Foreskin fibroblast (primary cell): ENCODE measurements at places on chromosomes 12 and 14.
A peak's percentile ranks its signal among the peaks of the same experiment; 100 is the strongest.

DNA sequence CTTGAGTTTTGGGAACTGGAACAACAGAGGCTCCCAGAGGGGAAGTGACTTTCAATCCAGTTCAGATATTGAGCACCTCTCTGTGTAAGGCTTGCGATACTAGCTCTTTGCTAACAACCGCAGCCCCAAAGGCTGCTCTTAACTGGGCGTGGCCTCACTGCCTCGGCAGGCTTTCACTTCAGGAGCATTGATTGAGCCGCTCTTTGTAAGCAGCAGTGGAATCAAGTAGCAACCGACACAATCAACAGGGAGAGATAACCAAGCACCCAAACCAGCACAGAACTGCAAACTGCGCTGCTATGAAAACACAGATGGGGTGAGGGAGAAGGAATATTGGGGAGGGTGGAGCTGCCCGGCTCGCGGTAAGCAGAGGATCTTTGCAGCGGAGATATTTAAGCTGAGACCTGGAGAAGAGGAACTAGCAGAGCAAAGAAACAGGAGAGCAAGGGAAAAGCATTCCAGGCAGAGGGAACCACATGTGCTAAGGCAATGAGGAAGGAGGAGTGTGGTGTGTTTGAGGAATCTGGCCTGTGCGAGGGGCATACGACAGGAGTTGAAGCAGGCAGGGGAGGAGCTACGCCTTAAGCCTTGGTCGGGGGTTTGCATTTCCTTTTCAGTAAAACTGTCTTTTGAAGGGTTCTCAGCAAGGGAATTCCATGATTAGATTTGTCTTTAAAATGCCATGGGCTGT is 17.3 kb upstream of the YY1 start:
- DNase-seq: peak; percentile 81

GRCh38 chr12:1591543-1591942 is 2.8 kb downstream of the FBXL14 start:
- DNase-seq: no peak

GRCh38 chr12:72523754-72524153 is 251.6 kb downstream of the TRHDE start:
- DNase-seq: no peak

DNA sequence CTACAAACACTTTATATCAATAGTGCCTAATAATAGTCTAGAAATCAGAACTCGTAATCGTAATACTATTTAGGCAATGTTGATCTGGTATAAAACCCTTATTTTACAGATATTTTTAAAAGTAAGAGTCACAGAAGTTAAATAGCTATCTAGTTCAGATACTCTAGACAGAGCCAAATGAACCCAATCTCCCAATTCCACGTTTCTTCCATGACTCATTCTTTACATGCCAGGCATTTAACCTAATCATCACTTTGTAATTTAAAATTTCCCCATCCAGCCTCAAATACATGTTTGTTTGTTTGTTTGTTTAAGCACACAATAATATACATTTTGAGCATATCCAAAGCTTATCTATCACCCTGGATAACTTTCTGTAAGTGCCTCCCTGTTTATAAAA is 36.4 kb upstream of the GARIN6 start:
- DNase-seq: no peak

GRCh38 chr12:42589465-42590329 is at the start of gene PRICKLE1:
Gene PRICKLE1, minus strand, starts transcription at chr12:42589746. Its CDS starts 117,230 bp downstream, at chr12:42472516.
- peak; percentile 86 for DNase-seq

DNA sequence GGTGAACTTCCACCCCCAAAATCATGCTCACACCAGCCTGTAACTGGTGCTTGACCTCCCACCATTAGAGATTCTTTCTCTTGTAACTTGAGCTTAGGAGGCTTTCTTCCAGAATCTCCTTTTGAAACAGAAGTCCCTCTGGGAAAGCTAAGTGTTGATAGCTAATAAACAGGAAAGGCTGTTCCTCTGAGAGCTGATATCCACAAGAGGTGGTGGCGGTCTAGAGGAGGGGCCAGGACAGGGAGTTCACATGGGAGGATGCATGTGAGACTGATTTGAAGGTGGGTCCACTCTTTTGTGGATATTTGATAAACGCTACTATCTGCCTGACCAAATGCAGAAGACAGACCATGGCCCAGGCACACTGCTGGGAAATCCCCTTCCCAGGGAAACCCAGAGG is 10.2 kb upstream of the PRMT8 start:
- no peak for DNase-seq

GRCh38 chr14:46574221-46574977 is 77.2 kb downstream of the RPL10L start:
- DNase-seq: no peak

GRCh38 chr14:87824266-87824665 is 168.7 kb downstream of the GALC start:
- peak; percentile 19 for DNase-seq

GRCh38 chr14:88941414-88941813 is 117.0 kb downstream of the TTC8 start:
- no peak for DNase-seq

GRCh38 chr14:20614038-20614840 is 23.1 kb upstream of the RNASE12 start:
- DNase-seq: no peak
